ENCODE measurements at places on chromosomes 1 and 21.

DNA sequence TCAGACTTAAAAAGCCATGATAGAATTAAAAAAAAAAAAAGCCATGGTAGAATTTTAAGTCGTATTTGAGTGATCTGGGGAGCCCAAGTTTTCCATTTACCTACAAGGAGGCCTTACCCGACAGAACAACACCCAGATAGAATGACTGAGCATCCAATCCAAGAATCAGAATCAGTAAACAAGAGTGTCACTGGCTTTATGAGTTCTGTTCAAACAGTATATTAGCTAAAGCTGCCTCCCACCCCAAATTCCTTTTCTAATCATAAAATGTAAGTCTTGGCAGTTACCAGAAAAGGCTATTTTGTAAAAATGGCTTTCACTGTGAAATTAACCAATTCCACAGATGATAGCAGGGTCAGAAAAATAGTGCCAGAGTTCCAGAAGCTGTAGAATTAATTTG, 1.2 kb downstream of the GTF2B start:
- no peak for DNase-seq

DNA sequence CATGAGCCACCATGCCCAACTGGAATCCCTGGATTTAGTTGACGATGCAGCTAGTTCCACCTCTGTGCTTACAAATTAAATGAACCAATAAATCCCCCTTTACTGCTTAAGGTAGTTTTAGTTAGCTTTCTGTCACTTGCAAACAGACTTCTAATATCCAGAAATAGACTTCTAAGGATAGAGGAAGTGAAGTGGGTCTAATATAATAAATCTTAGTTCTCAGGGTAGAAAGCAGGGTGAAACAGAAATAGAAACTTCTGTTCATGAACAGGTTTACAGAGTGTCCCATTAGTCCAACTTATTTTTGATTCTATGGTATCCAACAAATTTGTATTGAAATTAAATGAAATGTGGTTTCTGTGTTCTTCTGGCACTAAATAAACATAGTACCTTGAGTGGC, 20.1 kb downstream of the BCAS2 start:
- DNase-seq, result no peak

GRCh38 chr1:220826729-220827128, 40.0 kb downstream of the MTARC1 start:
- no peak for DNase-seq

- peak; percentile 39 for DNase-seq
Observed at GRCh38 chr1:201258763-201259230, 24.5 kb upstream of the PKP1 start.

DNA sequence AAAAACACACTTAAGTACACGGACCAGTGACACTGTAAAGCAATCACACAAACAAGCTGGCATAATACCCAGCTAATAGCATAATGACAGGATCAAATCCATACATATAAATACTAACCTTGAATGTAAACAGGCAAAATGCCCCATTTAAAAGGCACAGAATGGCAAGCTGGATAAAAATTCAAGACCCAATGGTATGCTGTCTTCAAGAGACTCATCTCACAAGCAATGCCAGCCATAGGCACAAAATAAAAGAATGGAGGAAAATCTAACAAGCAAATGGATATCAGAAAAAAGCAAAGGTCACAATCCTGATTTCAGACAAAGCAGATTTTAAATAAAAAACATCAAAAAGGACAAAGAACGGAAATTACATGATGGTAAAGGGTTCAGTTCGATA, 79.1 kb upstream of the PTGFR start:
- DNase-seq, result no peak

- no peak for DNase-seq
Observed at GRCh38 chr1:175072099-175072951, 4.7 kb downstream of the TNN start.

DNA sequence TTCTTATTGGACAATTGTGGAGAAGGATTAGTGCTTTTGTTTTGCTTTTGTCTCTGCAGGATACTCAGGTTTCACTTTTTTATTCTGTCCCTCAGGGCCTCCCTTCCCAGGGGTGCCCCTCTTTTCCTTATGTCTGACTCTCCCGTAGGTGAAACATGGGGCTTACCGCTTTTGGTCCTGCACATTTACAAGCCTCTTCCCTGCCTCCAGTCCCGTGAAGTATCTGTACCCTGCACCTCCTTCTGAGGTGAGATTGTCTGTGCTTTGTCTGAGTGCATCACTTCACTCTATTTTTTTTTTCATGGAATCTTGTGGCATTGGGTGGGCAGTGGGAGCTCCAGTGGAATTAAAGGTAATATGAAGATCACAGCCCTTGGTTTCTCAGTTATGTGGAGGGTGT, 758.1 kb upstream of the TPTE start:
- no peak for DNase-seq

DNA sequence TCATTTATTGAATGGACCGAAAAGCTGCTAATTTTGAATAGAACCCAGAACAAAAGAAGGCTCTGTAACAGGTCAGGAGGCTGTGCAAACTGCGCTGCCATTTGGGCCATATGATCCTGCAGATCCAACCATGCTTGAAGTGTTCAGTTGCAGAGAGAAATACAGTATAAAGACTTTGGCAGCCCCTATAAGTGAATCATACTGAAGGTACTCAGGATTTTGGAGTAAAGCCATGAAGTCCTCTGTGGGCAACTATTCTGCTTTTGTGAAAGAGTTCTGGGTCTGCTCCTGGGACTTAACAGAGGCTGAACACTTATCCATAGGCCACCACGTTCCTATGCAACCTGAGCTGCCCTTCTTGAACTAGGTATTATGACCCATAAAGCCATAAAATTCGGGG, 1613.6 kb upstream of the PRMT6 start:
- DNase-seq, result no peak

DNA sequence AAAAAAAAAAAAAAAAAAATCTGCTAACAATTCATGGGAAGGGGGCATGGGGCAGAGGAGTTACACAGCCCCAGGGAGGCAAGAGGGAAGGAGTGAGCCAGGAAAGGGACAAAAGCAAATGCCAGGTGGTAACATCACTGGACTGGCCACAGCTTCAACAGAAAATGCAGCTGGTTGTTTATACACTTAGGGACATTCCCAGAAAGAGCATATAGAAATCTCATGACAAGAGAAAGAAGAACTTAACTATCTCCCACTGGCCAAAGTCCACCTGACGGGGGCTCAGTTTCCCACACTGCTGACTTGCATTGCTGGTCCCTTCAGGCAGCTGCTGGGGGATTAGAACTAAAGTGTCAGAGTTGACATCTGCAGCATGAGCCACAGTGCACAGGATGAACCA, 14.8 kb downstream of the IL12RB2 start:
- DNase-seq, result no peak

GRCh38 chr1:38852780-38853179, 6.8 kb downstream of the RRAGC start:
- no peak for DNase-seq

DNA sequence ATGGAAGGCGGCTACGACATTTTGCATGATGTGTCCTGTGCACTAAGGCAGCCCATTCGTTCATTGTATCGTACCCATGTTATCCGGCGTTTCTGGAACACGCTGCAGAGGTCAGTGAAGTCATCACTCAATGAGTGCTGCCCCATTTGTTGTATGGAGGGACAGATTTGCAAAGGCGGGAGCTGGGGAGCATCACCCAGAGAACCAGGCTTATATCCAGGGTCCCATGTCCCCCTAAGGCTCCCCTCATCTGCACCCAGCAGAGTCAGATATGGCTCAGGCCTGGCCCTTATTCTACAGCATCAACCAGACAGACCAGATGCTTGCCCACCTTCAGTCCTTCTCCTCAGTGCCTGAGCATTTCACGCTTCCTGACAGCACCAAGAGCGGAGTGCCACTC, 31.2 kb downstream of the SZT2 start:
- no peak for DNase-seq

GRCh38 chr1:12480748-12481362, 137.2 kb downstream of the DHRS3 start:
- no peak for DNase-seq

DNA sequence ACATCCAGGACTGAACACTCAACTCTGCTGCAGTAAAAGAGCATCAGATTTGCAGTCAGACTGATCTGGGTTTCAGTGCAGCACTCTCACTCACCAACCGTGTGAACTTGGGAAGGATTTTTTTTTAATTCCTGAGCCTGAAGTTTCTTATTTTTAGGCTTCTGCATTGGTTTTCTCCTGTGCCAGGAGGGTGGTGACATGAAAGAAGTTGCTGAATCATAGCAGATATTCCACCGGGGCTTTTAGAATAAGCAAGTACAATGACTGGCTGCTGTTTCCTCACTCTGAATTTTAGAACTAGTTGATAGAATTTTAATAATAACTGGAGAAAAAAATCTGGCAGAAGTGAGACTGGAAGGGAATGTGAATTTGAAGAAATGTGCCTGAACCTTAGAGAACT, 11.6 kb downstream of the ADAM30 start:
- no peak for DNase-seq

DNA sequence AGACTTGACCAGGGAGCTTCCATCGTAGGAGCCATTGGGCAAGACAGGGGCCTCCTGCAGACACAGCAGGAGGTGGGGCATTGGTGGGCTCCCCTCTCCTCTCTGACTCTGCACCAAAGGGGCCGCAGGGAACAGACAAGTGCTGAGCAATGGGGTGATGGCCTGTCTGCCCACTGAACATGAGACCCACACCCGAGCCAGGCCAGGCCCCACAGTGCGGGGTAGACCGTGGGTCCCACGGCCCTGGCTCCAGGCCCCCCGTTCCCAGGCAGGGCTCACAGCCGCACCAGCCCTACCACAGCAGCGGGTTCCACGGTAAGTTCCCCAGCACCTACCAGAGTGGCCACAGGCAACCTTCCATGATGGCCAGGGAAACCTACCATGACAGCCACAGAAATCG, 45.9 kb downstream of the CHD5 start:
- no peak for DNase-seq

DNA sequence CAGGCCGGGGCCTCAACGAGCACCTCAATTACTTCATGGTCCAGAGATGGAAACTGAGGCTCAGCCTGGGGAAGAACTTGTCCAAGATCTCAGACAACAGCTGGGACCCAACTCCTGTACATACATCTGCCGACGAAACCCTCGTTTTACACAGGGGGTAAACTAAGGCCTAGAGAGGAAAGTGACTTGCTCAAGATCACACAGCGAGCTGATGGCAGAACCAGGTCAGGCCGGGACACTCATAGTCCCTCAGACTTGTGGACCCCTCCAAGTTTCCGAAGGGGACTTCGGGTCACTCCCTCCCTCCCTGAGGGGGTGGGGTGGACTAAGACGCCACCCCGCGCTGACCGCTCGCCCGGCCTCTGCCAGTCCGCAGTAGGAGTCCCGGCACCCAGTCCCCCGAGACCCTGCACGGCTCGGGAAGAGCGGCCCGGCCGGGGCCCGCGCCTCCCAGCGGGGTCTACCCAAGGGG, 430 bp downstream of the WASF2 start:
- DNase-seq, result no peak

- no peak for DNase-seq
Observed at GRCh38 chr1:44485229-44485933, 80.3 kb downstream of the RNF220 start.

DNA sequence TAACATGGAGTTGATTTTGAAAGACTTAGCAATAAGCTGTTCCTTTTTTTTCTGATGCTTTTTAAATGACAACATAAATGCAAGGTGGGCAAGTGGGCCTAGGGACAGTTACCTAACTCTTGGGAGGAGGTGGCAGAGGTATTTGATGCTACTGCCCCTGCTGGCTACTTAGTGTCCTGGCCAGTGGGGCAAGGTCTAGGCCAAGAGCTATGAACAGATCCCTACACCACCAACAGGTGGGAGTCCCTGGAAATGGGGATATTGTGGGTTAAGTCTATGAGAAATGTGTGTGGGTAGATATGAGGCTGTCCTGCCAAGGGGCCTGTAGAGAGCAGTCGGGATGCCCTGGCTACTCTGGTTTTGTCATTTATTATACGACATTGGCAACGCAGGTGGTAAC, 31.3 kb upstream of the B3GALT5 start:
- no peak for DNase-seq

DNA sequence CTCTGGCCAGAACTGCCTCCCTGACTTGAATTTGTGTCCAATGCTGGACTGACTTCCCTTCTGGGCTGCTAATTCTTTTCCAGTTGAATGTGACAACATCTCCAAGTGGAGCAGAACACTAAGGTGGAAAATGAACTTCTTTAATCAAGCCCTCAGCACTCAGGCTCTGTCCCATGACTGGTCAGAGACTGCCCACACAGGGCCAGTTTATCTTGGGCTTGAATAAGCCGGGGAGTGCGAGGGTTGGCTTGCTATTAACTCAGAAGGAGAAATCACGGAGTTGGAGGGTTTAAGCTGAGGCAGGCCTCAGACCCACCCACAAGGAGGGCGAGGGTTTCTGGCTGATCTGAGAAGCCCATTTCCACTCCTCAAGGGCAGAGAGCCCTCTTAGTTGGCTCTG, 12.4 kb downstream of the KCNA10 start:
- DNase-seq, result no peak

DNA sequence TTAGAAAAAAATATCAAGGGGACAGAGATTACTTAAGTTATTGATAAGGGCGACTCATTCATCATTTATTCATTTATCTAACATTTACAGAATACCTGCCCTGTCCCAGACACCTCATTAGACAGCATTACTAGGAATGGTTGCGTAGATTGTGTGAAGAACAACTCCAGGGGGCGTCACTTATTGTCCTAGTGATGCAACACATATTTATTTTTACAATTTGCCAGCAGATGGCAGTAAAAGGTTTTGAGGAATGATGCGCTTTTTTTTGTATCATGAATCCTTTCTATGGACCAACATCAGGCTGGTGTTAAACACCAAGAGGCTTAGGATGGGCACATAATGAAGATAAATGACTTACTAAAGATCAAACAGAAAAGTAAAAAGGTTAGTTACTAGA, 5.5 kb downstream of the NCAM2 start:
- DNase-seq, result no peak

GRCh38 chr1:21192871-21193270, 16.2 kb upstream of the EIF4G3 start:
- no peak for DNase-seq

- no peak for DNase-seq
Observed at GRCh38 chr1:29577512-29577911, 341.2 kb downstream of the PTPRU start.

- DNase-seq, result no peak
Observed at GRCh38 chr21:44867999-44868700, 5.3 kb downstream of the PTTG1IP start.

GRCh38 chr1:163361123-163361934, 39.6 kb downstream of the NUF2 start:
- no peak for DNase-seq

- no peak for DNase-seq
Observed at GRCh38 chr1:211643324-211644212, 31.9 kb downstream of the NEK2 start.

- peak; percentile 99 for DNase-seq
Observed at GRCh38 chr1:153566414-153567371, 1.0 kb upstream of the S100A2 start.

- DNase-seq, result no peak
Observed at GRCh38 chr1:226588484-226588883, 39.9 kb downstream of the STUM start.

DNA sequence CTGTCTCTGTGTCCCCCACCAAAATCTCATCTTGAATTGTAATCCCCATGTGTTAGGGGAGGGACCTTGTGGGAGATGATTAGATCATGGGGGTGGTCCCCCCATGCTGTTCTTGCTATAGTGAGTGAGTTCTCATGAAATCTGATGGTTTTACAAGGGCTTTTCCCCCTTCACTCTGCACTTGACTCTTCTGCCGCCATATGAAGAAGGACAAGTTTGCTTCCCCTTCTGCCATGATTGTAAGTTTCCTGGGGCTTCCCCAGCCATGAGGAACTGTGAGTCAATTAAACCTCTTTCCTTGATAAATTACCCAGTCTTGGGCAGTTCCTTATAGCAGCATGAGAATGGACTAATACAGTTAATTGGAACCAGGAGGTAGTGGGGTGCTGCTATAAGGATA, 137.1 kb upstream of the RAB4A start:
- no peak for DNase-seq

- no peak for DNase-seq
Observed at GRCh38 chr1:205502111-205502810, 2.2 kb upstream of the CDK18 start.
